Fibroblast of skin of scalp (primary cell): ENCODE measurements at places on chromosomes 16 and 17.

DNA sequence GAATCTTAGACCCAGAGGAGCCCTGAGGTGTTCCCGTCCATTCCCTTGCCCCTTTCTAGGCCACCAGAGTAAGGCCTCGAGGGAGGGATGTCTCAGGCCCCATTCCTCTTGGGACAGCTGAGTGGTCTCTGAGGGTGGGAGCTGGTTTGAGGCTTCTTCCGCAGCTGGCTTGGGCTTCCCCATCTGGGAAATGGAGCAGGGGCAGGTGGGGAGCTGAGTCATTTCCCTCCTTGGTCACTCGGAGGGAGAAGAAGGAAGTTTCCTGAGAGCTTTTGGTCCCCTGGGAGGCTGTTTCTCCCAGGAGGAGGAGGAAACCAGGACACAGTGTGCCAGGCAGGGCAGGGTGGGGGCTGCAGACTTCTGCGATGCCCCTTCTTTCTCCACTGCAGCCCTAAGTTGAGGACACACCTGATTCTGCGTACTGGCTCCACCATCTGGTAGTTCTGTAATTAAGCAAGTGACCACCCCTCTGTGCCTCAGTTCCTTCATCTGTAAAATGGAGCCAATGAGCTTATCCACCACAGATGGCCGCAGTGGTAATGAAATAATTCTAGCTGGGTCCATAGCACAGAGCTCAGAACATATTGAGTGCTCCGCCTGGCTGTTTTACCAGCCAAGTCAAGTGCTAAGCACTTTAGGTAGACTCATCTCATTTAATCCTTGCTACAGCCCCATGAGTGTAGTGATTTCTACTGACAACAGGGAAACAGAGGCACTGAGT, 1.6 kb upstream of the KCNJ12 start:
- no peak for DNase-seq

GRCh38 chr17:78257810-78258322, 26.4 kb downstream of the TMEM235 start:
- no peak for DNase-seq

DNA sequence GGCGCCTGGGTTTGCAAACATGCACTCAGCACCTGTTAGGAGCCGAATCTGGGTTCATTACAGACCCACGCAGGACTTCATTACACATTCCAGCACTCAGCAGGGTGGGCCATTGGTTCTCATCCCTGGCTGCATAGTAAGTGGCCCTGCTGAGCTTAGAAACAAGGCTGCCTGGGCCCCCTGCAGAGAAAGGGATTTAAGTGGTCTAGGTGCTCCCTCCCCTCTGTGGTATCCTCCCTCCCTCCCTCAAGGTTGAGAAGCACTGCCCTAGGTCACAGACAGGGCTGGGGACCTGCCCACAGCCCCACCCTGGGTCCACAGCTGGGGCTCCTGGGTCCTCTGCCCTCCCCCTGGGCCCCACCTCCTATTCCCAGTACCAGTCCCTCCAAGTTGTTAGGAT, 28.3 kb downstream of the WNT3 start:
- no peak for DNase-seq

- DNase-seq = no peak
Observed at GRCh38 chr17:57888311-57889216, 38.7 kb upstream of the MRPS23 start.
